ENCODE measurements at places on chromosomes 12 and 14.

DNA sequence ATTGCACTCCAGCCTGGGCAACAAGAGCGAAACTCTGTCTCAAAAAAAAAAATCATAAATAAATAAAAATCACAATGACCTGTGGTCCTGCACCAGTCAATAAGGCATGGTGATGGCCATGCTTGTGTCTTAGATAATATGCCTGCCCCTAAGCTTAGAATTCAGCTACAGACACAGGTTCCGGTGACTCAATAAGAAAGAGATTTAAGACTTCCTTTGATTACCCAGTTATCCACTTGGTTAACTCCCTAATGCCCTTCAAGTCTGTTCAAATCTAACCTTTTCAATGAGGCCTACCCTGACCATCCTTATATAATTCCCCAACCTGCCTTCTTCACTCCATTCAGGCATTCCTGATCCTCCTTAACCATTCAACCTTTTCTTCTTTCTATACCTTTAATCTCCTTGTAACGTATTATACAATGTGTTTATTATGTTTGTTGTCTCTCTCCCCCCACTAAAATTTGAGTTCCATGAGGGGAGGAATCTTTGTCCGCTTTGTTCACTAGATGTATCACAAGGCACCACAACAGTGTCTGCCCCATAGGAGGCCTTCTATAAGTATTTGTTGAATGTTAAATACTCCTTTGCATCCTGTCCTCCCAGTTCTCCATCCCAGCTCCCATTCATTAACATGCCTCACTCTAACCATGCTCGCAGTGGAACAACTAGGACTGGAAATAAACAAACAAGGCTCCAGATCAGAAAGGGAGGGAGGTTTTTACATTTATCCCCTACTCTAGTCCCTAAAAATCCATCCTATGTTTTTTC, 8.9 kb downstream of the MAP4K5 start:
- no peak for DNase-seq

DNA sequence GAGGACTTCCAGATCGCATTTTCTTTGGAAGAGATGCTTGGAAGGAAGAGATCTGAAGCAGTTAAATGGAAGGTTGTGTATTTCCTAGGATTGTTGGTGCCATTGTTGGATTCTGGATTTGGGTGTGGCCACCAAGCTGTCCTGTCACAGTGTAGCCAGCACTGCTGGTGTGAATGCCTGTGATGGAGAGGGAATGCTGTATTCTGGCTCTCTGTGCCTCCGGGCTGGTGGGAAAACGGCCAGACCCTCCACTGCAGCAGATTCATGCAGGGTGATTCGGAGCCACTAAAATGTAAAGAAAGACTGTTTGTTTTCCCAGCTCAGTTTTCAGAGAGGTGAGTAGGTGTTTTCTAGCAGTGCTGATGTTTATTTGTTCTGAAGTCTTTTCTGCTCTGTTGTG, 30.7 kb upstream of the MANSC4 start:
- no peak for DNase-seq

DNA sequence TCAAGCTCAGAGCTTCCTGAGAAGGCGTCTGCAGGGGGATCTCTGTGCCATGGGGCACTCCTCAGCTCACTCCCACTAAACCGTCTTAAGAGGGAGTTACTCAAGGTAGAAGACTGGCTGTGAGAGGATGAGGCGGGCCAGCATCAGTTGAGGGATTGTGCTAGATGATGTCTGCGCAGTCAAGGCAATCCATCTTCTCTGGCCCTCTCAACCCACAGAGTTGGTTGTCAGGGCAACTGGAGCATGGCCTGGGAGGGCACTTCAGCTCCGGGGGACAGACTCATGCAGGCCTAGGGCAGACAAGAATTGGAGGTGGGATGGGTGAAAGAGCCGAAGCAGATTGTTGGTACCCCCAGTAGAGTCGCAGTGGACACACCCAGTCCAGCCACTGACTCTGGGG, 9.0 kb downstream of the GSTZ1 start:
- no peak for DNase-seq

- no peak for DNase-seq
These were observed 189.7 kb upstream of the CDKN3 start for GRCh38 chr14:54207075-54207474.

- DNase-seq, result no peak
These were observed 59.5 kb downstream of the DAAM1 start for GRCh38 chr14:59247801-59248584.

DNA sequence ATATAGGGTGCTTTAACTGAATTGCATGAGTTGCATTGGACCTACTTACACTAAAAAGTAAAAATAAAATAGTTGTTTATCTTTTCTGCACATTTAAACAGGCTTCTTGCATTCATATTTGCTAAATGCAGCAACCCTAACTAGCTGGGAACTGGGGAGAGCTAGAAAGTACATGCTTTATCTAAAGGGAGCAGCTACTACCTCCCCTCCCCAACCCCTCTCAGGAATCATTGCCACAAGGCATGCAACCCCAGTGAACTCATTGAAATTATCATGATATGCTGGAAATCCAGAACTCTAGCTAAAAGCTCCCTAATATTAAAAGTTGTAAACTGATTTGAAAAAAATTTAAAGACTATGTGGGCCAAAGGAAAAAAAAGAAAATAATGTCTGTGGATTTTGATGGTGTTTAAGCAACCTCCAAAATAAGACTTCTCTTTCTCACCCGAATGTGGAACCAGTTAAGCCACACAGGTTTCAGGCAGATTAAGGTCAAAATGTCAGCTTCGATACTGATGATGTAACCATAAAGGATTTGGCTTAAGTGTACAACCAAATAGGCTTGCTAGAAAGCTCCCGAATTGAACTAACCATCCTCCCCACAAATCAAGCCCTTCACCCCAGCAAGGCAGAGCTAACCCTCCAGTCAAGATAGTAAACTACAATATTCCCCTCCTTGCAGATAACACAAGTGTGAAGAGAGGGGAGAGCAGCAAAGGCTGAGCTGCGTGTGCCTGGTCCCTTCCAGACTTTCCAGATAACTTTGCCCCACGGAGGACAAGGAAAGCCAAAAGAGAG, 13.8 kb upstream of the POC1B start:
- no peak for DNase-seq

DNA sequence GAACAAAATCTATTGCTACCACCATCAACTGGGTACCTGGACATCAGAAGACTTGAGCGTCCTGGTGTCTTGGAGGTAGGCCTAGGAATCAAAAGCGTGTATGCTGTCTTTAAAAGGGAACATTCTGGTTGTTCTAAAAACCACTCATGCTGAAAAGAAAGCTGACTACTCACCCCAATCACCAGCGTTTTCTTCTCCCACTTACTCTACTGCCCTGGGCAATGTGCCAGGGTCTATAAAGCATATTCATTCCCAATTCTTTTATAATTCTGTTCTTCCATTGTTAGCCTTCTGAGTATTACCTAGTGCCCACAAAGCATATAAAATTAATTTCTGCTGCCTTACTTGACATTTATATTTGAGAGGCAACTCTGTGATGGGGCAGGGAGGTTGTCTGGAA, 133.4 kb downstream of the KCNA5 start:
- DNase-seq, result no peak

DNA sequence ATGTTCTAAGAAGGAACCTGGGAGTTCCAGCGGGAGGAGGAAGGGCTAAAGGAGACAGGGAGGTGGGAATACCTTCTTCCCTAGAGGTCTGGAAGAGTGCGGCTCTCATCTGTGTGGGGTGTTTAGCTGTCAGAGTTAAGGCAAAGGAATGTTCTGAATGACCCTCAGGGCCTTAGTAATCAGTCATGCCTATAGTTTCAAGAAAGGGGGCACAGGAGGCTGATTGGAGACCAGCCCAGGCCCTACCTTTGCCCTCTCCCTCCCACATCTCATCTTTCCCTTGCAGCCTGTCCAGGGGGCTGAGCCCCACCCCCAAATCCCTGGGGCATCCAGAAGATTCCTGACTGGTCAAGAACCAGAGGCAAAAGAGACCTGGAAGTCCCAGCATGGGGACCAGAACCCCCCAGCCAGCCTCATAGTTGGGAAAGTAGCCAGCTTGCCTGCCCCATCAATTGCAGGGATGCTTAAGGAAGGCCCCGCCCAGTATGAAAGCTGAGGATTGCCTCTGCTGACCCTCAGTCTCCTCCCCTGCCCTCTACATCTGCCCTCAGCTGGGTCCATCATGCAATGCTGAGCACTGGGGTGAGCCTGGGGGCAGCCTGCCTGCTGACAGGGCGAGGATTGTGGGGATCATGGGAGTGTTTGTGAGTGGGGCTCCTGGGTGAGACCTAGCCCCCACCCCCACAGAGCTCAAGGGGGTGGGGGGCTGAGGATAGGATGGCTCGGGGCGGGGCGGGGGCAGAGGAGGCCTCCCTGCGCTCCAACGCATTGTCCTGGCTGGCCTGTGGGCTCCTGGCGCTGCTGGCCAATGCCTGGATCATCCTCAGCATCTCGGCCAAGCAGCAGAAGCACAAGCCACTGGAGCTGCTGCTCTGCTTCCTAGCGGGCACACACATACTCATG, 1.8 kb downstream of the GPR162 start:
- no peak for DNase-seq

GRCh38 chr12:131589221-131589897, 121.5 kb upstream of the SFSWAP start:
- no peak for DNase-seq

- DNase-seq, result no peak
These were observed 55.6 kb downstream of the TSPAN9 start for GRCh38 chr12:3132636-3133404.
